Fibroblast of upper back skin (primary cell): ENCODE measurements at places on chromosomes 5 and 9.

DNA sequence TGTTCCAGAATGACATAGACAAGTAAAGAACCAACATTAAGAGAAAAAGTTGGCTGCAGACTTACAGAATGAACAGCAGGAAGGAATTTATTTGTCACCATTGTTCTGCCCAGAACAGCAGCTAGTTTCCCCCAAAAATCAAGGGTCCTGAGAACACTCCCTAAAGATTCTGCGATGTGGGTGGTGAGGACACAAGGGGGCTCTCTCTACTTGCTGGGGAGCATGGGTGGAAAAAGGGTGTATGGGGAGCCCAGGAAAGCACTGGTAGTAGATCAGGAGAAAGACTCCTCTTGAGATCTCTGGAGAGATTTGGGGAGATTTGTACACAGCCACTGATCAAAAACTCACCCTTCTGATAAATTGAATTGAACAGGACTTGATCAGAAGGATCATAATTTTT, 316.5 kb downstream of the KCTD16 start:
- DNase-seq: no peak

DNA sequence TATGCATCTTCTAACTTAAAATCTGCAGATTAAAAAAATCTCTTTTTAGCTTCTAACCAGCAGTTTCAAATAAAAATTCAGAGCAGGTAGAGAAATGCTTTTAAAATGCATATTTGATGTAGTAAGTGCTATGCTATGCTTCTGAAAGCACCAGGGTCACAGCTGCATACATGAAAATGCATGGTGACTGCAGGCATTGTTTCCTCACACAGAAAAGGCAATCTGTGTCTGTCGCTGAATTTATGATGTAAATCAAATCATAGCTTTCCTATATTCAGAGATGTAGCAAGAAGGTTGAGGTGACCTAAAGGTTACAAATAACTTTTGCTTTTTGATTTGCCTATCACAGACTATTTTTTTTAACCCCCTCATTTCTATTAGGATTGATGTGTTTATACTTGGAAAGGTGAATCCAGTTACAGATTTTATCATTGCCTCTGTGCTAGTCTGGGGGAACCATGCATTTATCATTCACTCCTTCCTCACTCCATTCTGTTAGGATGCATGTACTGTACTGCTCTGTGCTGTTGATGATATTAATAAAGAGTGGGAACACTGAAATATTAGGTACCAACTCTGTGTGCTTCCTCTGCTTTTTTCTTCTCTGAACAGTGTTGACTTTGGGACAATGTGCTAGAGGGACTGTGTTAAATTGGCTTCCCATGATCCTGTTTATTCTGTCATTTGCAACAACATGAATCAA, 65.6 kb downstream of the FOCAD start:
- DNase-seq: no peak

- no peak for DNase-seq
These were observed 8.4 kb downstream of the EEIG1 start for GRCh38 chr9:127972236-127972871.

DNA sequence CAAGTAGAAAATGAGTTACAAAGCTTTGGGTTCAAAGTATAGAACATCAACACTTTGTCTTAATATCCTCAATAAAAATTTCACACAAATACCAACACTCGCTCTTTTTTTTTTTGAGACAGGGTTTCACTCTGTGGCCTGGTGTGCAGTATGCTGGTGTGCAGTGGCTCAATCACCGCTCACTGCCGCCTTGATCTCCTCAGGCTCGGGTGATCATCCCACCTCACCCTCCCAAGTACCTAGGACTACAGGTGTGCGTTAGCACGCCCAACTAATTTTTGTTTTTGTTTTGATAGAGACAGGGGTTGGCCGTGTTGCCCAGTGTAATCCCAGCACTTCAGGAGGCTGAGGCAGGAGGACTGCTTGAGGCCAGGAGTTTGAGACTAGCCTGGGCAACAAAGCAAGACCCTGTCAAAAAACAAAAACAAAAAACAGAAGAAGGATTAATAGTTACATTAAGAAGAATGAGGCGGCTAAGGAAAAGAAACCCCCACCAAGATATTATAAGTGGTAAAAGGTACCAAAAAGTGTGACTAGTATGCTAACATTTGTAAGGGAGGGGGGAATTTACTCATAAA, 20.3 kb downstream of the FNBP1 start:
- DNase-seq: no peak

- DNase-seq: peak; percentile 49
These were observed 298.4 kb downstream of the KCTD16 start for GRCh38 chr5:144469106-144469505.

- DNase-seq: peak; percentile 27
These were observed 86.7 kb upstream of the SLC30A5 start for GRCh38 chr5:69007163-69007562.

GRCh38 chr5:608429-609370, 3.4 kb upstream of the CEP72 start:
- DNase-seq: no peak

- DNase-seq: no peak
These were observed 39.3 kb downstream of the CRB2 start for GRCh38 chr9:123395276-123395688.

DNA sequence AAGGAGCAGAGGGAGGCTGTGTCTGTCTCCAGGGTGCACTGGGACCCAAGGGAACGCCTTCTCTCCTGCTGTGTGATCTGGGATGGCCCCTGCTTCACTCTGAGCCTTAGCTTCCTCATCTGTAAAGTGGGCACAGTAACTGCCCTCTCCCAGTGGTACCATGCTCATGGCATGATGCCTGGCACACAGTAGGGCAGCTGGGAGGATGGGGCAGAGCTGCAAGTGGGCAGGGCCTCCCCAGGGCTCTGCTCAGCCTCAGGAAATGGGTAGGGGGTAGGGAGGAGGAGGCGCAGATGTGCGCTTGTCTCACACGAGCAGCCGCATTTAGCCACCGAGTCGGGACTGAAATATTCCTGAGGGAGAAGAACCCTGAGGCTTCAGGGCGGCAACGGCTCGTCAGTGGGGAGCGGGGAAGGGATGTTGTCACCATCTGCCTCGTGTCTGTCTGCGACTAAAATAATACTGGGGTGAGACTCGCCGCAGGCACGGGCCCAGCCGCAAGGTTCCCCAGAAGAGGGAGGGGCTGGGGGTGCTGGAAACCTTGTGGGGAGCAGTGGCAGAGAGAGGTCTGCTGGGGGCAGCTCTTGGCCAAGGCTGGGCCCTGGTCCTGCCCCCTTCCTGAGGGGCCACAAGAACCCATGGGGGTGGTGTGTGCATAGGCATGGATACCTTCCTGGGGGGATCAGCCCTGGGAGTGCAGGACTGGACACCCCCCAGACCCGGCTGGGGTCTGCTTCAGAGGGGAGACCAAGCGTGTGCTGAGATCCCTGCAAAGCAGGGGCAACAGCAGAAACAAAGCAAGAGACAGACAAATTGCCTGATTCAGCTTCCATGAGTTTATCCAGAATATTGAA, 55.2 kb upstream of the PSD2 start:
- DNase-seq: no peak

DNA sequence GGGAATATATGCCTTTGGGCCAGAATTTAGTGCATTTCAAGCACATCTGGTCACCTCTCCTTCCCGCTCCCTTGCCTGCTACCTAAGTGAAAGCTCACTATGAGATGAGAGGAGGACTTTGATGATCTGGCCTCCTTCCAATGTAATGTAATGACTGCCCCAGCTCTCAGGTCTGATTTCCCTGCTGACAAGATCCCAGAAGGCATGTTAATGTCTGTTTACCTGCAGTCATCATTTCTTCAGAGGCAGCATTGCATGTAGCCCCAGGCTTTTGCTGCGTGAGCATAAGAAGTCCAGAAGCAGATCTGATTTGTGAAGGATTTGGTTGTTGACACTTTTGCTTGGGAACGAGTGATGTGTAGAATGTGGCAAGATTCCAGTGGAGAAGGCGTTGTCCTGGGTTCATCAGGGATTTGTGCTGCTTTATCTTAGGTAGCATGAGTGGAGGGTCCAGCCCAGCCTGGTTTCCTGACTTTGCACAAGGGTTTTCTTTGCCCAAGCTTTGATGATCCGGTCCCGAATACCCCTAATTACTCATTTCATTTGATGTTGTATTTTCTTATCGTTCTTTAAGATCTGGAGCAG, 192.7 kb downstream of the GOLPH3 start:
- no peak for DNase-seq

GRCh38 chr5:28788954-28789353, 1750.6 kb upstream of the CDH9 start:
- no peak for DNase-seq

DNA sequence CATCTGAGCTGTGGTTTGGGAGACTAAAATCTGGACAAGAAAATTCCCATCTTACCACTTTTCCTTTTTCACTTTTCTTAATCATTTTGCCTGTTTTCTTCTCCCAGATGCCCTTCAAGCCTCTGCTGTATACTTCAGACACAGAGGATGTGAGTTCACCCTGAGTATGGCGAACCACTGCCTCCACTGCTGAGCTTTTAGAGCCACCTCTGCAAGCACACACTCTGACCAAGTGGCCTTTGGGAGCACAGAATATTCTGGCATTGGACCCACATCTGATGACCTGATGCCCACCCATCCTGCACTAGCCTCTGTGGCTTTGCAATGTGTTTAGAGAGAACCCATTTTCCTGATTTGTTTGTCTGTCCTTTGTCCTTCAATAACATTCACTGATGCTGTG, 32.5 kb downstream of the TERT start:
- DNase-seq: no peak

- DNase-seq: no peak
These were observed 238.5 kb downstream of the KDM4C start for GRCh38 chr9:6996061-6996854.

DNA sequence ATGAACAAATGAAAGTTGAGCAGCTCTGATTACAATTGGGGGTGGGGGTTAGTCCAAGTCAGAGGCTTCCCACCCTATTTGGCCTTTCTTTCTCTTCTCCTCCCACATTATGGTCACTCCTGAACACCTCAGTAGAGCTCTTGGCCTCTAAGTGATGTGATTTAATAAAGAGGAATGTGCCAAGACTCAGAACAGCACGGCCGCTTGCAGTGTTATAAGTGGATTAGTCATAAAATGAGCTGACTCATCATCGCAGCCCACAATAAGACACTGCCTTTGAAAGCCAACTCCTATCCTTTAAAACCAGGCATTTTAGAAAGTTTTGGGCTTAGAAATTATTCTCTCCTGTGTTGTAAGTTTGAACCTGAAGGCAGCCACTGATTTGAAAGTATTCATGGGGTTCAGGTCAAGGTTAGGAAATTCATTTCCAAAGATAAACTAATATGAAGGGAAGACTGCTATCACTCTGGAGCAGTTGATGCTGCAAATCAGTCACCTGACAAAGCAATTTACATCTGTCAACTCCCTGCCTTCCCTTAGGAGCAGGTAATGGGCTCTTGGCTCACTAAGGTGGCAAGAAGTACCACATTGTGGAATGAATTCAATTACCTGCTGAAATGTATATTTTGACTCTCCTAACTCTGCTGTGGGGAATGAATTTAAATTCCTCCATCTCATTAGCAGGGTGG, 283.6 kb upstream of the NMUR2 start:
- DNase-seq: peak; percentile 97

DNA sequence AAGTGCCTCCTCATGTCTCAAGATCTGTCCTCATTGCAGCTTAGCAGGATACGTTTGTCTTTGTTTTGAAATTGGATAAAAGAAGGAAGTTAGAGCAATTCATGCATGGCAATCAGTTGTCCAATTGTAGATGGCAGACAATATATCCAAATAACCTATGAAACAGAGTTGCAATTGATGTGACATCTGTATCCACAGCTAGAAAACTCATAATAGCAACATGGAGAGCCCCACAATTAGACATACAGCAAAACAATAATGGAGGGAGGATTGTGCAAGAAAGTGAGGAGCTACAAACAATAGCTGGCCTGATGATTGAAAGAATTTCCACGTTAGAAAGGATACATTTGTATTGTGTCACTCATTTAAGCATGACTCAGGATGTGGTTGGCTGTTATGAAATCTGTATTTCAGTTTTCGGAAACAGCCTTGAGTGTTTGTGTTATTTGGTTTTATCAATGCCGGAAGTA, 132.0 kb downstream of the FAM174A start:
- peak; percentile 59 for DNase-seq

GRCh38 chr5:149881874-149882273, 62.7 kb downstream of the PDE6A start:
- DNase-seq: no peak

DNA sequence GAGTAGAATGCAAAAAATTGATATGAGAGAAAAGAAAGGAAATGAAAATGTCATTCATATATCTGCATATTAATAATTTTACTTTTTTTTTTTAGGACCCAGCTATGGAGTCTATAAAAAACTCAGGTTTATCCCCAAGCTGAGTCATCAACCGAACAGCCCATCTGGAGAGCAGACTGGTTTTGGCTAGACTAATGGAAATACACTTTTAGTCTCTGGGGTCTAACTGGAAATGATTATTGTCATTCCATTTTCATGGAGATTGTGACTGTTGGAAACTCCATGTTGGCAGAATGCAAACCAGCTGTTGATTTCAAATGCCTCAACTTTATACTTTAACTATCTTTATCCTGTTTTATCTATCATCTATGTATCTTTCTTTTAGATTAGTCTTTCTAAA, 28.7 kb downstream of the ANXA1 start:
- peak; percentile 91 for DNase-seq

GRCh38 chr5:22460189-22460588, 393.0 kb downstream of the CDH12 start:
- DNase-seq: no peak

GRCh38 chr9:89020754-89021153, 29.5 kb downstream of the S1PR3 start:
- DNase-seq: no peak

DNA sequence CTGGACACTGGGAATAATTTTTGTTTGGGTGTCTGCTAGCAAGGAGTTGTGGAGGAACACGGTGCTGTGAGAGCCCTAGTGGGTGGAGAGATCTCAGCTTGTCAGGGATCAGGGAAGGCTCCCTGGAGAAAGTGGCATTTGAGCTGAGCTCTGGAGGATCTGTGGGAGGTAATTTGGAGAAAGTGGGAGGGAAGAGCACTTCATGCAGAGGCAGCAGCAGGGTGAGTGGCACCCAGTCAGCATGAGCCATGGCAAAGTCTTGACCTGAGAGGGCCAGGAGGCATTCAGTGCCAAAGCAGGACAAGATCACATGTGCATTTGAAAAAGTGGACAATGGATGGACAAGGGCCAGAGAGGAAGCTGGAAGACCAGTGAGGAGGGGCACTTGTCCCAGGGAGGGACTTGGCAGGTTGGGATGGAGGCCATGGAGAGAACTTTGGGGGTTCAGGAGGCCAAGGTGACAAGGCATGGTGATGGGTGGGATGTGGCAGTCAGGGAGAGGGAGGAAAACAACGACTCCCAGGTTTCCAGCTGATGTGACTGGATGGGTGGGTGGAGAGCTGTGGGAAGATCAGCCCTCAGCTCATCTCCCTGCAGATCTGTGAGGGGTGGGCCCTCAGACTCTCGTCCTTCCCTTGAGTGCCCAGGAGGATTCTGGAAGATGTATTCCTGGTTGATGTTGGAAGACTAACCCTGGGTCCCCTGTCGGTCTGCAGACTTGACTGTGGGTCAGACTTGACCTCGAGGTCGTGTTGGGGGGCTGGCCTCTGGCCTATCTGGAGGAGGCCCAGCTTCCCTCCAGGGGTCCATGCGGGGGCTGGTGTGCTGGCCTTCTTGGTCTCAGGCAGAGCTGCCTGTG, 68.9 kb upstream of the PITX1 start:
- no peak for DNase-seq
